ENCODE measurements at places on chromosomes 13 and 19.

GRCh38 chr13:110132225-110132982 lies 174.6 kb downstream of the COL4A1 start:
- no peak for DNase-seq

GRCh38 chr19:5775668-5776309 lies 8.8 kb downstream of the PRR22 start:
- DNase-seq = no peak

GRCh38 chr19:12090807-12091206 lies 26.3 kb downstream of the ZNF844 start:
- DNase-seq = no peak

DNA sequence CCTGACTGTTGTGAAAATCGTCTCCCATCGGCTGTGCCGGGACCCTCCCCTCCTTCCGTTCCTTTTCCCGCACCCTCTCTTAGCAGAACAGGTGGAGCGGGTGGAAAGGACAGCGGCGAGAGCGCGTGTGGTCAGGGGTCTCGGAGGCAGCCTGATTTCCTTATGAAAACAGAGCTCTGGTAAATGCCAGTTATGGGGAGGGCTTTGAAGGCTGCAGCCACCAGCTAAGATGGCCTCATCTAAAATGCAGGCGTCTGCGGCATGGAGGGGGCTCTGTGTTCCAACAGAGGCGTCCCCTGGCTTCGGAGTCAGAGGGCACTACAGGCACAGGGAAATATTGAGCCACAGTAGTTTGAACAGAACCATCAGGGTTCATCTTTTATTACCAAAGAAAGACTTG lies 93.8 kb upstream of the SOX1 start:
- no peak for DNase-seq

- DNase-seq = no peak
Measured at GRCh38 chr13:55577082-55577846, 1563.5 kb upstream of the PRR20A start.

GRCh38 chr19:48990400-48990799 lies 2.7 kb downstream of the GYS1 start:
- DNase-seq = no peak

DNA sequence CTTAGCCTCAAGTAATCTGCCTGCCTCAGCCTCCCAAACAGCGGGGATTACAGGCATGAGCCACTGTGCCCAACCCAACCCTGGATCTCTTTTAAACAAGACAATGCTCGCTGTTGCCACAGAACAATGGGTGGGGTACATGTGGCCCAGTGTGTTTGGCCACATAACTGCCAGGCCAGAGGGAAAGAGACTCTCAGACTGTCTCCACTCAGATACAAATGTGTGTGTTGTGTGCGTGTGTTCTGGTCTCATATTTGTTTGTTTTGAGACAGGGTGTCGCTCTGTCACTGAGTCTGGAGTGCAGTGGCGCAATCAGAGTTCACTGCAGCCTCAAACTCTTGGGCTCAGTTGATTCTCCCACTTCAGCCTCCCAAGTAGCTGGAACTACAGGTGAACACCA lies 25.8 kb downstream of the LDLR start:
- no peak for DNase-seq

- no peak for DNase-seq
Measured at GRCh38 chr13:28485551-28485950, 9.4 kb downstream of the FLT1 start.

- no peak for DNase-seq
Measured at GRCh38 chr19:46073268-46073922, 32.6 kb upstream of the IGFL4 start.

GRCh38 chr13:111513766-111514609 lies 193.5 kb downstream of the TEX29 start:
- no peak for DNase-seq

DNA sequence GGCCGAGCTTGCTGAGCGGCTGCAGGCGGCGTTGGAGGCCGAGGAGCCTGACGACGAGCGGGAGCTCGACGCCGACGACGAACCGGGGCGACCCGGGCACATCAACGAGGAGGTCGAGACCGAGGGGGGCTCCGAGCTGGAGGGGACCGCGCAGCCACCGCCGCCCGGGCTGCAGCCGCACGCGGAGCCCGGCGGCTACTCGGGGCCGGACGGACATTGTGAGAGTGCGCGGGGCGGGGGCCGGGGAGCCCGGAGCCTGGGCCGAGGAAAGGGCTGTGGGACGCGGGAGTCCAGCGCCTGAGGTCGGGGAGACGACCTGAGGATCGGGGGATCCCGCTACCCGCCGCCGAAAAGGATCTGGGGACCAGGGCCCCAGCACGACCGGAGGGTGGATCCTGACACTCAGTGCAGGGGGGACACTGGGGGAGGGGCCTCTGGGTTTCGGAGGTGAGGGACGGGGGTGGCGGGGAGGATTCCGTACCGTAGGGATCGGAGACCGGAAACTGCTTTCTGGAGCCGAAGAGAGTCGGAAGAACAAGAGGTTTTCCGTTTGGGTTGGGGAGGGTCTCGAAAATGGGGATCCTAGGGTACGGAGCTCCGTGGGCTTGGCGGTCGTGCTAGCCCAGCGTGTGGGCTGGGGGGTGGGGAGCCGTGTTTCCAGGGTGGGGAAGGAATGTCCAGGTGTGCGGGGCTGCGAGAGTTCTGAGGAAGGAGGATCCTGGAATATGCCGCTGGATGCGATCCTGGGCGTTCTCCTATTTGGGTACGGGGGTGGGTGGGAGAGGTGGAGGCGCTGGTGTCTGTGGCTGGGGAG lies 616 bp downstream of the HNRNPUL1 start:
- no peak for DNase-seq

- no peak for DNase-seq
Measured at GRCh38 chr13:43546251-43546650, 240.5 kb downstream of the ENOX1 start.

DNA sequence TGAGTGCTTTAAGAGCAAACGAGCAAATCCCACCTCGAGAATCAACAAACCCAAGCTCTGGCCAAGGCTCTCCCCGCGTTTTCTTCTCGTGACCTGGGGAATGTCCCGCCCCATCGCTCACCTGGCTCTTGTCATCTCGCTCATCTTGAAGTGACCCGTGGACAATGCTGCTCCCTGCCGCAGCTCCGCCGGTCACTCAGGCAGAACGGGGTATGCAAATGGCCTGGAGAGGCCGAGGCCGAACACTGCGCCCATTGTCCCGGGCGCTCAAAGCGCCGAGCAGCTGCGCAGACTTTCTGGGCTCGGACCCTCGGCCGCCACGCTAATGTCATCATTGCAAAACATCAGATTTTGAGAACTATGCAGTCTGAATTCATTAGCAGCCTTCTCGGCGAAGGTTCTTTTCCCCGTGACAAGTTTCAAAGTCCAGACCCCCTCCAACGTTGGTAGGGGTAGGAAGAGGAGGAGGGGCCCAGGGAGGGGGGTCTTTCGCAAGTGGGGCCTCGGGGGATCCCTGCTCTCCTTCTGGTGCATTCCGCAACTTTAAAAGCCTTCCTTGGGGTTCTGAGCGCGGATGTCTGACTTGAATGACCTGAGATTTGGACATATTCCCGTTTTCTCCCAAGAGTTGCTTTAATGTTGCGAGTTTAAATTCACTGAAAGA lies 39.7 kb downstream of the SOX1 start:
- DNase-seq = no peak

DNA sequence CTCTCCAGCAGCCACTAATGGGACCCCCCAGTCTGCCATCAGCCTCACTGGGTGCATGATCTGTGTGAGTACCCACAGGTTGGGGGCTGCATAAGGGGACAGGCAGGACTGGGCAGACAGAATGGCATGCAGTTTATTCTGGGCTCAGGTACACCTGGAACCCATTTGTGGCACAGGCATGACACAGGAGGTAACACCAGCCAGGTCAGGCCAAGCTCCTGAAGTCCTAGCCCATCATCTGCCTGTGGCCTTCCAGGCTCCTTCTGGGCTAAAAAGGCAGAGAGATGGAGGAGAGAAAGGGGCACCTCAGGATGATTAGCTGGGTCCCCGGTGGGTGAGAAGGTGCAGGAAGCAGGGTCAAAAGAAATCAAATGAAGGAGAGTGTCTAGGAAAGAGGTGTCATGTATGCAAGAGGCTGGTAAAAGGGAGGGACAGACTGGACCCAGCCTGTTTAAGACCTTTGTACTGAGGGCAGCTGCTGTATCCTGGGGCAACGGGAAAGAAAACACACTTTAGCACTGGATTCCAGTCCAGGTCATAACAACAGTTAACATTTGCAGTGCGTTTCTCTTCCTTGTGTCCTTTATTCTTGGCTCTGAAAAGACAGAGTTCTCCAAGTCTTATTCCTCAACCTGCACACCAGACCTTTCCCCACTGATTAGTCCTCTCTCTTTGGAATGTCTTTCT lies 20.2 kb upstream of the DGKH start:
- no peak for DNase-seq

GRCh38 chr19:46232029-46232428 lies 2.5 kb downstream of the IGFL1 start:
- no peak for DNase-seq

GRCh38 chr19:7257148-7258040 lies 36.8 kb downstream of the INSR start:
- no peak for DNase-seq

DNA sequence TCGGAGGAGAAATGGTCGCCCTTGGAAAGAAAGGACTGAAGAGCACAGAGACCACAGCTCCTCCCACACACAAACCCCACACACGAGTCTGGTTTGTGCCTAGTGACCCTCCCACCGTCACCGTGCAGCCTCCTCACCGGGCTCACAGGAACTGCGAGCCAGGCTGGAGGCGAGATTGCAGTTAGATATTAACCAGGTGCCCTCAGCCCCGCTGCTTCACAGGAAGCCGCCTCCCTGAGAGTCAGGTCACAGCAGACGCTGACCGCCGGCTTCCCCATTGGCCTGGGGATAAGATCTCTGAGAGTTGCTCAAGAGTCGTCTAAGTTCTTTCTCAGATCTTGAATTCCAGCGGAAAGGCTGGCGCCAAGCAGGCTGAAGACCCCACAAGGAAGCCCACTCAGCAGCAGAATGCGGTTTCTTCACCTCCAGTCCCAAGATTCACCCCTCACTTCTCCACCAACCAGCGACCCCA lies 870 bp downstream of the ZNF44 start:
- peak; percentile 7 for DNase-seq

DNA sequence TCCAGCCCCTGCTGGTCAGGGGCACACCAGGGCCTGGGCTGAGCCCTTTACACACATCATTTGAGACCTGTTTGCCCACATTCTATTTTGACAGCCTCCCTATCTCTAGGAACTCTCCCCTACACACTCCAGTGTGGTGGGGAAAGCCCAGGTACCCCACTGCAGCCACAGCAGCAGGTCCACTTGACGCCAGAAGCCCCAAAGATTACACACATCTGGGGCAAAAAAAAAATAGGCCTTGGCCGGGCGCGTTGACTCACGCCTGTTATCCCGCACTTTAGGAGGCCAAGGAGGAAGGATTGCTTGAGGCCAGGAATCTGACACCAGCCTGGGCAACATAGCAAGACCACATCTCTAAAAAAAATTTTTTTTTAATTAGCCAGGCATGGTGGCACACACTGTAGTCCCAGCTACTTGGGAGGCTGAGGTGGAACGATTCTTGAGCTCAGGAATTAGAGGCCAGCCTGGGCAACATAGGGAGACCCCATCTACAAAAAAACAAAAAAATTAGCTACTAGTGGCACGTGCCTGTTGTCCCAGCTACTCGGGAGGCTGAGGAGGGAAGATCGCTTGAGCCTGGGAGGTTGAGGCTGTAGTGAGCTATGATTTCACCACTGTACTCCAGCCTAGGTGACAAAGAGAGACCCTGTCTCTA lies 18.0 kb upstream of the CD22 start:
- DNase-seq = no peak

DNA sequence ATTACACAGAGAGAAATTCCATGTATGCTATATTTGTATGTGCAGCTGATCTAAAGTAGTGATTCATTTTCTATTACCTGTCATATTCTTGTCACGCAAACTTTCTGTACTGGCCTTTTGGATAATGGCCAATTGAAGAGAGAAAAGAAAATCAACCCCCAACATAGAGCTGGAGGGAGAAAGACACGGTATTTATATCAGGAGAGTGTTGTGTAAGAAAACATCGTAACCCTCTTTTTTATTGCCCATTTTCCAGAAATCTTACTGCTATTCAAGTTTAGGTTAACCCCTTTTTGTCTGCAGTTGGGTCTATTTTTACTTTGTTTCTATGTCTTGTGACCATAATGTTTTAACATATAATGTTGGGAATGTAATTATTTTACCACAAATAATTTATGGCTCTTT lies 27.9 kb downstream of the DGKH start:
- no peak for DNase-seq

DNA sequence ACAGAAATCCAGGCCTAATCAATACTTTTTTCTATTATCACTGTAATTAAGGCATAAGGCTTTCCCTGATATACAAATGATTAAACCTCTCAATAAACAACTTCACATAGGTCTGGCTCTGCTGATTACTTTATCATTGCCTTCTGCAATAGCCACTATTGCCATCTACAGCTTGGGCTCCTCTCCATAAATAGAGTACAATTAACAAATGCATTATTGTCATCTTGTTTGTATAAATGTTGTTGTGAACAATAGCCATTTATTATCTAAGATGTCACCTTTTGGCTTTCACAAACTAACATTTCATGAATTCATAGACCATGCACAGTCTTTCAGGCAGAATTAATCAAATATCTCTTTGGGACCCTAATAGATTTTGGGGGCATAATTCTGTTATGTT lies 53.3 kb downstream of the NHLRC3 start:
- no peak for DNase-seq

DNA sequence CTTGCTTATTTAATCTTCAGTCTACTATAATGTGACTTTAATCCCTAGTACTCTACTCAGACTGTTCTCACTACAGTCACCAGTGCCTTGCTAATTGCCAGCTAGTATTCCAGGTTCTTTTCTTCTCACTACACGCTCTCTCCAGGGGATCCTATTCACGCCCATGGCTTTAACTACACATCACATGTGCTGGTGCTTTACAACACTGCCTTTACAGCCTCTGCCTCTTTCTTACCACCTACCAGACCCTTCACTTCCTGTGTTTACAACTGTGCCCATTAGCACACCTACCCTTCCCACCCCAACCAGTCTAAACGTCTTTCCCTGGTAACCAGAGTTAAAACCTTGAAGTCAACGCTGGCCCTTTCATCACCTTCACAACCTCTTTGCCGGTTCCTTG lies 249.5 kb downstream of the DNAJC15 start:
- no peak for DNase-seq

- no peak for DNase-seq
Measured at GRCh38 chr13:20190481-20191310, 2.0 kb downstream of the GJB2 start.

- no peak for DNase-seq
Measured at GRCh38 chr19:1468274-1468820, 10.7 kb downstream of the C19orf25 start.

DNA sequence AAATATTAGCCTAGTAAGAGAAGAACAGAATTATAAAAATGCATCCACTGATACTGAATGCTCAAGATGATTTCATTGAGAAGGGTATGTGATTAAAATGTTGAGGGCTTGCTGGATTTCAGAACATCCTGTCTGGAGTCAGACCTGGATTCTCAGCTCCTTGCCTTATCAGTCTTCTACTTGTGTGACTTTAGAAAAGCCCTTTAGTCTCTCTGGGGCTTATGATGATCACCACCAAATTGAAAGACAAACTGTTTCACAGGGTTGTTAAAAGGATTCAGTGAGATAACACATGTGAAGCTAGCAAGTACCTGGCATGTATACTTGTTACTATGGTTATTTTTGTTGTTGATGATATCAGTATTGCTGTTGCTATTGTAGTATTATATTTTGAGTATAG lies 118.4 kb downstream of the GPC6 start:
- DNase-seq = no peak

- DNase-seq = no peak
Measured at GRCh38 chr19:10450853-10451609, 30.7 kb downstream of the PDE4A start.

Measured in esophagus squamous epithelium (tissue), 5 donors.